Activated CD4-positive, alpha-beta T cell treated with anti-CD3 and anti-CD28 coated beads for 48 hours (primary cell): ENCODE measurements at places on chromosomes 2 and 18.

GRCh38 chr2:220334871-220335590, 707.6 kb downstream of the SLC4A3 start:
- DNase-seq, result no peak

- DNase-seq, result no peak
These were observed 105.0 kb downstream of the UGGT1 start for GRCh38 chr2:128196026-128196425.

DNA sequence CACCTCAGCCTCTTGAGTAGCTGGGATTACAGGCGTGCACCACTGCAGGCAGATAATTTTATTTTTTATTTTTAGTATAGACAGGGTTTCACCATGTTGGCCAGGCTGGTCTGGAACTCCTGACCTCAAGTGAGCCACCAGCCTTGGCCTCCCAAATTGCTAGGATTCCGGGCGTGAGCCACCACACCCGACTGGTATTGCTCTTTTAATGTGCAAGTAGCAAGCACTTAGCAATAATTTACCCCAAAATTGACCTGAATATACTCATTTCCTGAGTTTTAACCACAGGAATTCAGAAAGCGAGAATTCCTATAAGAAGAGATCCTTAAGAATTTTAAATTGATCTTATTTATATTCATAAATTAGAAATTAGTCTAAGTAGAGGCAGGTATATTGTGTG, 169.1 kb downstream of the CDH2 start:
- no peak for DNase-seq

- peak; percentile 39 for DNase-seq
These were observed 14.6 kb upstream of the LAPTM4A start for GRCh38 chr2:20065885-20066602.

GRCh38 chr18:49459404-49460171, 857 bp downstream of the DYM start:
- DNase-seq, result peak; percentile 53

GRCh38 chr18:31723990-31724711, 36.5 kb downstream of the SLC25A52 start:
- DNase-seq, result no peak

DNA sequence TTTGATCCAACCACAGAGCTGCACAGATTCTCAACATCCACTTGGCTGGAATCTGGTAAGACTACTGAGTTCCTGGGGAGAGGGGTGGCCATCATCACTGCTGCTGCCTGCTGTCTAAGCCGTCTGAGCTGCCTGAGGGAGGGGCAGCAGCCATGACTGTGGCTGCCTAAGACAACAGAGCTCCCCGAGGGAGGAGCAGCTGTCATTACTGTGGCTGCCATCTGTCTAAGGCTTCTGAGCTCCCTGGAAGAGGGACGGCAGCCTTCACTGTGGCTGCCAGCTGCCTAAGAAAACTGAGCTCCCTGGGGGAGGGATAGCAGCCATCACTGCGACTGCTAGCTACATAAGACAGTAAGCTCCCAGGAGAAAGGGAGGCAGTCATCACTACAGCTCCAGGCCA, 584.4 kb downstream of the NR4A2 start:
- DNase-seq, result no peak

GRCh38 chr2:150169237-150169629, 318.2 kb downstream of the RND3 start:
- no peak for DNase-seq

DNA sequence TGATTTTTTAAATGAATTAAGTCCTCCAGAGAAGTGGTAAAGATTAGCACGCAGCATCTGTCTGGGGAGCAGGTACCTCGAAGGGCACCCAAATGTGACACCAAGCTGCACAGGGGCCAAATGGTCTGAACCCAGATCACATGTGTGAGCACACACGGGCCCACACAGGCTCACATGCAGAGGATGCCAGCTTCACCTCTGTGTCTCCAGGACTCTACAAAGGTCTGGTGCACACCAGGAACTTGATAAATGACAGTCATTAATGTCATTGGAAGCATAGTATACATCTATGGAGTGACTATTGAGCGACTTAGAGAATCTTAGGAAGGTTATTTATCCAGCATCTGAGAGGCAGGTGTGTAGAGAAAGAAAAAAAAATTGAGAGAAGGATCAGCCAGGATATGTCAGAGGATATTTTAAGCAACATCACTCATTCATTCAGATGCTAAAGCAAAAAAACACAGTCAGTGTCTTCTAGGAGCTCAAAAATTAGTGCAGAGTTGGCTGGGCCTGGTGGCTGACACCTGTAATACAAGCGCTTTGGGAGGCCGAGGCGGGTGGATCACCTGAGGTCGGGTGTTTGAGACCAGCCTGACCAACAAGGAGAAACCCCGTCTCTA, 23.2 kb downstream of the GYPC start:
- no peak for DNase-seq

DNA sequence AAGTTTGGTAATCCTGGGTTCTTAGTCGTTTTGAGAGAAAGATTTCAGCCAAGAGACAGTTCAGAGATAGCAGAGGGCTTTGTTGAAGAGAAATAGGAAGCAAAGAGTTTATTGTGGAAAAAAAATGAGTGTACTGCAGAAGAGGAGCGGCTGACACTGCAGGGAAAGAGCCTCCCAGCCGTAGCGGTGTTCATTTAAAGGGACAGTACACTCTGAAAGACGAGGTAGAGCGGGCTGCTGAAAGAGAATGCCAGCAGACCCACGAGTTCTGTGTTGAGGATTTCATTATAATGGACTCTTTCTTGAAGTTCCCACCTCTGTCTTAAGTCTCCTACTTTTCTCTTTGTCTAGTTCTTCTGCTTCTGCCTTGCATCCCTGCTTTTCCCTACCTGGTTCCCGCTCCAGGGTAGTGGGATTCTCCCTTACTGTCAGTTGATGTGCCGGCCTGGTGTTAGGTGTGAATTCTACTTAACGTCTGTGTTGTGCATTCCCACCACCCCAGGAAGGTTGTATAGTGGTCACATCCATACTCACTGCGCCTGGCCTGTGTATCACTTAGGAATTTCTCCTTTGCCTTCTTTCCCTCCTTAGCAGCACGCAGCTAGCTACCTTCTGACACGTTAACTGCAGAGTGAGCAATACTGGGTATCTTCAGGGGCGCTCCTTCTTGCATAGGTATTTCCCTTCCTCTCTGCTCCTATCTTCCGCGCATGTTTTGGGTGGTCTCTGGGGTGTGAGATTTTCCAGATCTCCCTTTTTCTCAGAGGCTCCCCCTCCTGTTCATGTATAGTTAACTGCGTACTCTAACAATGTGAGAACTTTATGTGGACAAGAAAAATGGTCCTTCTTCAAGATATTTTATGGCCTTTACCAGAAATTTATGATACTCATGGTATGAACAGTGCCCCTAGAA, 164.5 kb downstream of the PTH2R start:
- DNase-seq, result no peak

DNA sequence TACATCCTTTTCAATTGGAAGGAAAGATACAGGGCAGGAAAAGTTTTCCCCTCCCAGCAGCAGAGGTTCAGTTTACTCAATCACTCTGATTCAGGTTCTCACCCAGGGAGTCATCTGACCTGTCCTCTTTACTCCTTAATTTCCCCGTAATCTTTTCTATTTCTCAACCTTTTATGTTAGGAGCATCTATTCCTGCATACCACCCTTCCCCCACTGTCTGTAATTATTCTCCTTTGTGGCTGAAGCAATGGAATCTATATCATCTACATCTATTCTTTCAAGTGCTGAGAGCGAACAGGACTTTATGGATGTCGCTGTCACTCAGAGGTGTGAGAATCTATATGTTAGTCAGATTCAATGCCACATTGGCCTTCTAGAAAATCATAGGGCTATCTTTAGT, 175.2 kb downstream of the NOL4 start:
- DNase-seq, result no peak

DNA sequence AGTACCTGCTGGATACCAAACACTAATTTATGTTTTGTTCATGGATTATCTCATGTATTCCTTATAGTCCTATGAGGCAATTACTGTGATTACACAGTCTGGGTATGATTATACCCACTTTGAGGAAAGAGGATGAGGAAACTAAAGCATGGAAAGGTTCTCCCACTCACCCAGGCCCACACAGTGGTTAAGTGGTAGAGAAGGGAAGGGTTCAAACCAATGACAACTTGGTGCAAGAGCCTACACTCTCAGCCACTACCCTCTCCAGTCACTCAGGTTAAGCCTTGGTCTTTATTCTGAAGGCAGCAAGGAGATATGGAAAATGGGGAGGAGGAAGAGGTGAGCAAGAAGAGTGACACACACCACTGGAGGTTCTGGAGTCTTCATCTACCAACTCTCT, 64.5 kb upstream of the PPP1CB start:
- DNase-seq, result no peak
